ENCODE measurements at places on chromosomes 12 and 14.

GRCh38 chr12:2301531-2302461 lies 249.0 kb downstream of the CACNA1C start:
- DNase-seq = no peak

GRCh38 chr14:58912799-58913432 lies 275.2 kb downstream of the DACT1 start:
- no peak for DNase-seq

GRCh38 chr12:99810718-99811593 lies 163.4 kb downstream of the GARIN6 start:
- no peak for DNase-seq

- no peak for DNase-seq
These were observed 47.7 kb upstream of the MBIP start for GRCh38 chr14:36367985-36368774.

DNA sequence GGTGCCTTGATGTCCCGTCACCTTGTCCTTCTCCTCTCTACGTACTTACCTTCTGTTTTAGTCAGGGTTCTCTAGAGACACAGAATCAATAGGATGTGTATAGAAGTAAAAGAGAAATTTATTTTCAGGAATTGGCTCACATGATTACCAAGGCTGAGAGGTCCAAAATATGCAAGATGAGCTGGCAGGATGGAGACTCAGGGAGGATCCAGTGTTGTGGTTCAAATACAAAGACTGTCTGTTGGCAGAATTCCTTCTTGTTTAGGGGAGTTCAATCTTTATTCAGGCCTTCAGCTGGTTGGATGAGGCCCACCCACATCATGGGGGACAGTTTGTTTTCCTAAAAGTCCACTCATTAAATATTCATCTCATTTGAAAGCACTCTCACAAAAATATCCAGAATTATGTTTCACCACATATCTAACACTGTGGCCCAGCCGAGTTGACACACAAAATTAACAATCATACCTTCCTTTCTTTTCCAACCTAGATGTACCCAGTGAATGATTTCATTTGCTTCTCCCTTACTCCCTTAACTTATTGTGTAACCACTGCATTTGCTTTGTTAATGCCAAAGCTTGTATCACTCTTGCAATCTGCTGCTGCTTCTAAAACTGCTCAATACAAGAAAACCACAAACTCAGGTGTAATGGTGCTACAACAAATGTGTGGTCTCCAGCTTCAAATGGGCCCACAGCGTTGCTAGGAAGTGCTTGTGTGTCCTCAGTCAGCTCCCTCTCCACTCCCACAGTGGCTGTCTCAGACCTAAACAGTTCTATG lies 195.4 kb upstream of the ARHGAP5 start:
- no peak for DNase-seq

All from stimulated activated CD4-positive, alpha-beta T cell treated with anti-CD3 and anti-CD28 coated beads, Interleukin-15, amount 100 ng/mL, for 48 hours (primary cell).